ENCODE measurements at places on chromosomes 3 and 15. TPM values are rescaled to one million over a fixed set of nuclear protein-coding genes. Genes with fewer than 3 reads are reported as not detected.

KCNMB2 gene
- total RNA-seq = not detected

GP9 gene
- total RNA-seq = not detected

LYZL4 gene
- not detected for total RNA-seq

RASGRP1 gene
- 185 TPM for total RNA-seq

PROK2 gene
- 0.60 TPM for total RNA-seq

ATP13A5 gene
- total RNA-seq = not detected

DISP2 gene
- total RNA-seq = 1.4 TPM

SLC9C1 gene
- not detected for total RNA-seq

CPNE9 gene
- not detected for total RNA-seq

THRB gene
- total RNA-seq = not detected

AZI2 gene
- 68.8 TPM for total RNA-seq

CPLX3 gene
- total RNA-seq = 0.19 TPM

TM6SF1 gene
- total RNA-seq = 9.4 TPM

HRG gene
- not detected for total RNA-seq

PEX5L gene
- total RNA-seq = 0.04 TPM

ZCWPW2 gene
- 0.50 TPM for total RNA-seq

ZMYND10 gene
- total RNA-seq = 3.6 TPM

GUCA1C gene
- not detected for total RNA-seq

OCA2 gene
- total RNA-seq = not detected

PRKCI gene
- 26.5 TPM for total RNA-seq

CHST13 gene
- total RNA-seq = not detected

NR1I2 gene
- 0.10 TPM for total RNA-seq

RPL15 gene
- 1,775 TPM for total RNA-seq

FBXW12 gene
- not detected for total RNA-seq

NR2E3 gene
- total RNA-seq = not detected

FAM98B gene
- 42.9 TPM for total RNA-seq
